Muscle of leg (tissue), 16 donors: ENCODE measurements at places on chromosomes 12 and 14.

- no peaks in the 10 kb centered on the region for H3K27me3 ChIP-seq
- H3K4me1 ChIP-seq, result no peaks in the 10 kb centered on the region
- no peak for DNase-seq
- no peak overlapping the region for H3K27ac ChIP-seq
- peaks cover 12% of the 10 kb centered on the region for H3K36me3 ChIP-seq
Observed at GRCh38 chr12:3805077-3805476, 52.2 kb upstream of the CRACR2A start.

- no peak overlapping the region for H3K4me3 ChIP-seq
- no peaks in the 10 kb centered on the region for H3K36me3 ChIP-seq
- no peak overlapping the region for H3K27ac ChIP-seq
- H3K4me1 ChIP-seq, result no peaks in the 10 kb centered on the region
- DNase-seq, result no peak
Observed at GRCh38 chr12:131258398-131258797, 304.7 kb downstream of the ADGRD1 start.

DNA sequence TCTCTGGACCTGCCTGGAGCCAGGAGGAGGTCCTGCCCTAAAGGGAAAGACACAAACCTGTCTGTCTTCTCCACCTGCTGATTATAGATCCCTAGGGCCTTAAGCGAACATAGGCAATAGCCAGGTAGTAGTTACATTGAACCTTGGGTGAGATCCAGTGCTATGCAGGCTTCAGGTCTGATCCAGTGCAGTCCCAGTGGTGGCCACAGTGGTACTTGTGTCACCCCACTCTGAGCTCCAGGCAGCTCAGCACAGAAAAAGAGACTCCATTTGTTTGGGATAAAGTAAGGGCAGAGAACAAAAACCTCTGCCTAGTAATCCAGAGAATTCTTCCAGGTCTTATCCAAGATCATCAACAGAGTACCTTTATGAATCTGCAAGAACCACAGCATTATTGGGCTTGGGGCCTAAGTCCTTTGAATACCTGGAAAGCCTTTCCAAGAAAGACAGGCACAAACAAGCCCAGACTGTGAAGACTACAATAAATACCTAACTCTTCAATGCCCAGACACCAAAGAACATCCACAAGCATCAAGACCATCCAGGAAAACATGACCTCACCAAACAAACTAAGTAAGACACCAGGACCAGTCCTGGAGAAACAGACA lies 60.4 kb upstream of the KTN1 start:
- H3K4me1 ChIP-seq, result peaks cover 2% of the 10 kb centered on the region
- H3K4me3 ChIP-seq, result no peak overlapping the region
- no peaks in the 10 kb centered on the region for H3K27me3 ChIP-seq
- no peaks in the 10 kb centered on the region for H3K36me3 ChIP-seq
- no peak overlapping the region for H3K27ac ChIP-seq

DNA sequence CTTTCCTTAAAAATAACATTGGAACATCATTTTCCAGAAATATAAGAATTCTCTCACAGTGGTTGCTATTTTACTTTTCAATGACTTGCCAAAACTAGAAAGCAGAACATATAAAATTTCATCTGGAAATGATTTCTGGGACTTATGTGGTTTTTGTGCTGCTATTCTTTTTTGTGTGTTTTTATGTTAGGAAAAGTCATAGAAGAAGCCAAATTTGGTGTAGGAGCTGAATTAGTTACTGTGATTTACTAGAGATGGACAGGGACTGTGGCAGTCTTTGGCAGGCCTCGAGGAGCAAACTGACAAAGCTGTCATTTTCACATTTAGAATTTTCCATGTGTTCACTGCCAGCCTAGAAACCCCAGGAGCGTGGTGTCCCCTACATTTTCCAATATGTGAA lies 38.3 kb upstream of the LDHB start:
- peaks cover 2% of the 10 kb centered on the region for H3K4me1 ChIP-seq
- peak overlapping the region; percentile 78 for H3K27ac ChIP-seq
- no peak overlapping the region for H3K4me3 ChIP-seq
- peak; percentile 89 for DNase-seq
- no peaks in the 10 kb centered on the region for H3K27me3 ChIP-seq

- H3K36me3 ChIP-seq, result no peaks in the 10 kb centered on the region
- no peaks in the 10 kb centered on the region for H3K27me3 ChIP-seq
- no peak overlapping the region for H3K27ac ChIP-seq
- peaks cover 4% of the 10 kb centered on the region for H3K4me1 ChIP-seq
- no peak for DNase-seq
Observed at GRCh38 chr14:31930493-31931240, 146.4 kb upstream of the ARHGAP5 start.

- peaks cover 74% of the 10 kb centered on the region for H3K4me1 ChIP-seq
- peaks cover 12% of the 10 kb centered on the region for H3K27me3 ChIP-seq
- DNase-seq, result no peak
- H3K4me3 ChIP-seq, result no peak overlapping the region
- no peaks in the 10 kb centered on the region for H3K36me3 ChIP-seq
- no peak overlapping the region for H3K27ac ChIP-seq
Observed at GRCh38 chr12:3316776-3317480, 174.1 kb upstream of the PRMT8 start.

- no peak for DNase-seq
- H3K27ac ChIP-seq, result no peak overlapping the region
- H3K4me3 ChIP-seq, result no peak overlapping the region
- H3K36me3 ChIP-seq, result no peaks in the 10 kb centered on the region
Observed at GRCh38 chr12:9701380-9702154, 31.3 kb downstream of the CLECL1 start.

GRCh38 chr12:21223930-21224329 lies 92.9 kb downstream of the SLCO1B1 start:
- H3K27ac ChIP-seq, result no peak overlapping the region
- H3K36me3 ChIP-seq, result no peaks in the 10 kb centered on the region
- H3K4me1 ChIP-seq, result no peaks in the 10 kb centered on the region
- no peak overlapping the region for H3K4me3 ChIP-seq

- H3K27ac ChIP-seq, result no peak overlapping the region
- no peaks in the 10 kb centered on the region for H3K4me1 ChIP-seq
- H3K36me3 ChIP-seq, result no peaks in the 10 kb centered on the region
- no peaks in the 10 kb centered on the region for H3K27me3 ChIP-seq
- no peak overlapping the region for H3K4me3 ChIP-seq
- DNase-seq, result no peak
Observed at GRCh38 chr14:94330432-94330831, 7.3 kb upstream of the SERPINA6 start.

- H3K27ac ChIP-seq, result no peak overlapping the region
- no peak for DNase-seq
- H3K27me3 ChIP-seq, result no peaks in the 10 kb centered on the region
- no peak overlapping the region for H3K4me3 ChIP-seq
Observed at GRCh38 chr12:2925322-2925995, 33.7 kb upstream of the TEAD4 start.

DNA sequence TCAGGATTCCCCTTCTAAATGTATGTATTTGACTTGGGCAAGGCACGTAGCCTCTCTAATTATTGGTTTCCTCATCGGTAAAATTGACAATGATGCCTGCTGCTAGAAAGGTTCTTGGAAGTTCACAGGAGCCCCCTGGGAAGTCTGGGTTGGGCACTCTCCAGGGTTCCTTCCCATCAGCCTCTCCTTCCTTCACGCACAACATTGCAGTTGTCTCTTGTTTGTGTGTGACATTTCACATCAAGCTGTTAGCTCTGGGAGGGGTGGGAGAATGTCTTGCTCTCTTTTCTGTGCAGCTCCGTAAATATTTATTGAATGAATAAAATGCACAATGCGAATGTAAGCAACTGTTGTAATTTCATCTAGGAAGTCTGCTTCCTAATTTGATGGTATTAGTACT lies 153.2 kb upstream of the PRICKLE1 start:
- peaks cover 37% of the 10 kb centered on the region for H3K4me1 ChIP-seq
- H3K27me3 ChIP-seq, result no peaks in the 10 kb centered on the region
- no peaks in the 10 kb centered on the region for H3K36me3 ChIP-seq
- no peak overlapping the region for H3K4me3 ChIP-seq
- H3K27ac ChIP-seq, result peak overlapping the region; percentile 37
- peak; percentile 76 for DNase-seq

GRCh38 chr12:108511633-108512540 lies 3.2 kb upstream of the FICD start:
- H3K36me3 ChIP-seq, result no peaks in the 10 kb centered on the region
- no peak overlapping the region for H3K4me3 ChIP-seq
- peaks cover 15% of the 10 kb centered on the region for H3K4me1 ChIP-seq
- peaks cover 5% of the 10 kb centered on the region for H3K27me3 ChIP-seq

GRCh38 chr12:268483-268840 lies 5.8 kb upstream of the SLC6A13 start:
- H3K27me3 ChIP-seq, result no peaks in the 10 kb centered on the region
- no peak overlapping the region for H3K27ac ChIP-seq
- DNase-seq, result no peak
- no peaks in the 10 kb centered on the region for H3K36me3 ChIP-seq

GRCh38 chr12:90203556-90203955 lies 494.9 kb upstream of the ATP2B1 start:
- DNase-seq, result no peak
- H3K27me3 ChIP-seq, result no peaks in the 10 kb centered on the region
- H3K4me3 ChIP-seq, result no peak overlapping the region
- no peaks in the 10 kb centered on the region for H3K4me1 ChIP-seq
- no peak overlapping the region for H3K27ac ChIP-seq
- H3K36me3 ChIP-seq, result no peaks in the 10 kb centered on the region

GRCh38 chr14:23118506-23119362 lies at the start of gene CEBPE:
Gene CEBPE (minus strand): TSS chr14:23119255. CDS start chr14:23119091, 164 bp downstream.
- no peak for DNase-seq
- no peak within 1 kb of the TSS for H3K27ac ChIP-seq
- H3K4me3 ChIP-seq, result no peak within 1 kb of the TSS
- no peaks in the 10 kb centered on the region for H3K36me3 ChIP-seq
- H3K27me3 ChIP-seq, result peaks cover 3% of the 10 kb centered on the region
- peaks cover 15% of the 10 kb centered on the region for H3K4me1 ChIP-seq

- no peak overlapping the region for H3K4me3 ChIP-seq
- H3K36me3 ChIP-seq, result no peaks in the 10 kb centered on the region
Observed at GRCh38 chr14:51457843-51458562, 193.7 kb upstream of the FRMD6 start.

- no peaks in the 10 kb centered on the region for H3K27me3 ChIP-seq
- H3K27ac ChIP-seq, result peak overlapping the region; percentile 97
- peak; percentile 59 for DNase-seq
- peak overlapping the region; percentile 77 for H3K4me3 ChIP-seq
Observed at GRCh38 chr12:11650286-11651281, 1.1 kb downstream of the ETV6 start.
